NCI-H1930 (cell line): ENCODE measurements at places on chromosomes 5 and 9.

- DNase-seq = no peak
These were observed 54.3 kb downstream of the PTTG1 start for GRCh38 chr5:160475864-160476438.

DNA sequence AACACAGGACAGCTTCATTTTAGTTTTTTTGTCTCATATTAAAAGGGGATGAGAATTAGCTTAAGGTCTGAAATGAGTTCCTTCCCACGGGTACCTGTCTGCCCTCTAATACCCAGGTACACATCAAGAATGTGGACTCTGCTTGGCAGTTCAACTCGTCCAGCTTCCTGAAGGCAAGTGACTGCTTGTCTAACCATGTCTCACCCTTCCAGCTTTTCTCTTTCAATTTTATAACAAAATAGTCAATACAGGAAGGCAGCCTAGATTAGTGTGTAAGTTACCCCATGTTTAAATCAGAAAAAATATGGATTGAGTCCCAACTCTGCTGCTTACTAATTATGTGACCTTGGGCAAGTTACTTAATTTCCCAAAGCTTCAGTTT lies 50.5 kb upstream of the C5orf46 start:
- DNase-seq = no peak

- no peak for DNase-seq
These were observed 491.2 kb upstream of the SEMA6A start for GRCh38 chr5:117065800-117066199.

GRCh38 chr9:106482733-106483132 lies 380.2 kb upstream of the ZNF462 start:
- DNase-seq = no peak

- DNase-seq = no peak
These were observed 19.6 kb downstream of the SLC24A2 start for GRCh38 chr9:19769213-19769612.

- DNase-seq = no peak
These were observed 792.7 kb downstream of the MAT2B start for GRCh38 chr5:164298165-164298564.

DNA sequence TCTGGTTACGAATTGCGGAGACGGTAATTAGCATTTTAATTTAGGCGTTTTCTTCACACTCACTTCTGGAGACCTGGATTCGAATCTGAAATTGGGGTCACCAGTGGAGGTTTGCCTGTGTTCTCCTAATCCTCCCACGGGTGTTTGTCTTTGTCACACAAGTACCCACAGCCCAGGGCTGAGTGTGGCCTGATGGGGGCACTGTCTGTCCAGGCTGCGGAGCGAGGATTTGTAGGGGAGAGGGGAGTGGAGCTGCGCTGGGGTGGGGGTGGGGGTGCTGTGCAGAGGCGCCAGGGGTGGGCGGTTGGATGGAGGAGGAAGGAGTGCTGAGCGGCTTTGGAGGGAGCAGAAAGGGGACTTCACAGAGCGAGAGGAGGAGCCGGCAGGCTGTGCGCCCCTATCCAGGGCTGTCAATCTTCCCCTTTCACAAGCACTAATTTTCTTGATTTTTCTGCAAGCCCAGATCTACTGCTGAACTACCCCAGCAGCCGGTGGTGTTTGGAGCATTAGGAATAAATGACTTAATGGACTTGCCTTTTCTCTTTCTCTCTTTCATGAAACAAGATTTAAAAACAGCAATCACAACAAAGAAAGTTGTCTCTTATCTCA lies 53.1 kb downstream of the TSPAN17 start:
- DNase-seq = no peak

GRCh38 chr5:40481241-40481640 lies 198.5 kb upstream of the PTGER4 start:
- no peak for DNase-seq

DNA sequence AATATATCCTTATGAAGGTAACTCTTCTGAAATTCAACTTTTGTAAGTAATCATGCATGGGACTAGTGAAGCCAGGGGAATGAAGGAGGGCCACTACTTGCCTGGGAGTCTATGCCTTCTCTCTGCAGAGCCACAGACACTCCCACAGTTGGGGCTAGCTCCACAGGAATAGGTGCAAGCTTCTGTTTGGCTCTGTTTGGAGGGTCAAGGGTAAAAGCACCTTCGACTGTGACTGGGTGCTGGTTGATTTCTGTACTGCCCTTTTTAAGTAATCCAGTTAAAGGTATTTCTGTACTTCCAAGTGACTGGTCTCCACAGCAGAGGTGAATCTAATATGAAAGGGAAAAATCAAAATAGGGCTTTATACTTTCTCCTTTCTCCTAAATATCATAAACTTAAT lies 32.2 kb downstream of the CEP120 start:
- no peak for DNase-seq
